NCI-H1436 (cell line): ENCODE measurements at places on chromosomes 12 and 14.
A peak's percentile ranks its signal among the peaks of the same experiment; 100 is the strongest.

- no peak for DNase-seq
Measured at GRCh38 chr14:33747749-33748148, 203.1 kb downstream of the EGLN3 start.

DNA sequence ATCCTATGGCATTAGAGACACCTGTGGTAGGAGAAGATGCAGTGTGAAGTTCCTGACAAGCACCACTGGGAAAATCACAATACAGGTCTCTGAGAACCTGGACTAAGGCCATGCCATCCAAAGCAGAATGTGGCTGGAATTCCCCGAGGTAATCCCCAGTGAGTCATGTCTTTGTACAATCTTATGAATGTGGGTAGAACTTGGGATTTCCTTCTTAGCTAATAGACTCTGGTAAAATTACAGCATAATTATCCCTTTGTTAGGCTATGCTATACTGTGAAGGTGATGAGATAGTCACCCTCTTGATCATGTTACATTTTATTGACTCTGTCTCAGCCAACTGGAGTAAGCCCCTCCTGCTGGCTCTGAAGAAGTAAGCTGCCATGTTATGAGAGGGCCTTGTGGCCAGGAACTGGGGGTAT is 224.3 kb upstream of the DCN start:
- peak; percentile 5 for DNase-seq

DNA sequence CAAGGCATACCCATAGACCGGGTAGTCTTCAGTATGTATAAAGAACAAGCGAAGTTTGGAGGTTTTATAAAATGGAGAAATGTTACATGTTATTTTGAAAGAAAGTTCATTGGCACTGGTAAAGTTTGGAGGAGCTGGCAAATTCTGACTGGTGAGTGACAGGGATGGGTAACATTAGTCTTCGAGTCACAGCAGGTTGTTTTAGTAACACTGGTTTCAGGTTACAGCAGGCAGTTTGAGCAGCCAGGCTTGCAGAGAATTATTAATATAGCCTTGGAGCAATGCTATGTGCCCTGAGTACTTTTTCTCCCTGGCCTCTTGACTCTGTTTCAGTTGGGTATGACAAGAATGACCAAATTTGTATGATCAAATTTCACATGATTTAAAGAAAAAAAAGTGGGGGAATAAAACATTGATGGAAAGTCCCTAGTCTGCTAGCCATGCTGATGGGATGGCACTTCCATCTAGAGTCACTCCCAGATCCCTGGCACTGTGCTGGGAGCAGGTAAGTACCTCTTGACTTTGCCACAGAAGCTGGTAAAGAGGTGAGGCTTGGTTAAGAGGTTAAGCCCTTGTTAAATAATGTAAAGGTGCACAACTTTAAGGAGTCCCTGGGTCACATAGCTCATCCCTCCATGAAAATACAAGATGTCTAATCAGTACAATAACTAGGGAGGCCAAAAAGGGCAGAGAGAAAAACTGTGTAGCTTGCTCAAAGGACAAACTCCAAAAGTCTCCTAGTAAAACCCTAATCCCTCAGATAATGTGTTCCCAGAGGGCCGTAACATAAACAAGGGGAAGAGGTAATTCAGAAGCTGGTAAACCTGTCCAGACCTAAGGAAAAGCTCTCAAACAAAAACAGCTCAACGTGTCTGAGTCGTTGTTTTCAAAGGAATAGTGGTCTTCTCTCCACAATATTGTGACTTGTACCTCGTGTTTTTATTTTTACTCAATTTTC is 12.7 kb upstream of the SVOP start:
- DNase-seq: no peak

GRCh38 chr12:27531896-27532295 is 7.9 kb downstream of the PPFIBP1 start:
- no peak for DNase-seq

GRCh38 chr14:97978341-97978740 is 1181.2 kb downstream of the VRK1 start:
- peak; percentile 81 for DNase-seq

DNA sequence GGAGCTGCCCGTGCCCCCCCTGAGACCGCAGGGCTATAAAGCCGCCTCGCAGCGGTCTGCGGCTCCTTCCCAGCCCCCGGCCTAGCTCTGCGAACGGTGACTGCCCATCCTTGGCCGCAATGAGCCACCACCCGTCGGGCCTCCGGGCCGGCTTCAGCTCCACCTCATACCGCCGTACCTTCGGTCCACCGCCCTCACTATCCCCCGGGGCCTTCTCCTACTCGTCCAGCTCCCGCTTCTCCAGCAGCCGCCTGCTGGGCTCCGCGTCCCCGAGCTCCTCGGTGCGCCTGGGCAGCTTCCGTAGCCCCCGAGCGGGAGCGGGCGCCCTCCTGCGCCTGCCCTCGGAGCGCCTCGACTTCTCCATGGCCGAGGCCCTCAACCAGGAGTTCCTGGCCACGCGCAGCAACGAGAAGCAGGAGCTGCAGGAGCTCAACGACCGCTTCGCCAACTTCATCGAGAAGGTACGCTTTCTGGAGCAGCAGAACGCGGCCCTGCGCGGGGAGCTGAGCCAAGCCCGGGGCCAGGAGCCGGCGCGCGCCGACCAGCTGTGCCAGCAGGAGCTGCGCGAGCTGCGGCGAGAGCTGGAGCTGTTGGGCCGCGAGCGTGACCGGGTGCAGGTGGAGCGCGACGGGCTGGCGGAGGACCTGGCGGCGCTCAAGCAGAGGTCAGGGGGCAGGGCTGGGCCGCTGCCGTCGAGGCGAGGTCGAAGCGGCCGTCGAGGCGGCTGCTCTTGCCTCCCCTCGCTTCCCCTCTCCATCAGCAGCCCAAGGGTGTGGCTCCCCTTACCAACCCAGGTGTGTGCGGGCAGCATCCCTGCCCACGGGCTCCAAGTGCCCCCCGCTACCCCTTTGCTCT is at the start of gene PRPH:
TSS of gene PRPH (plus strand) at position 66 of the 855 bp plus-strand sequence. CDS start at position 120, 54 bp downstream.
- DNase-seq: no peak

DNA sequence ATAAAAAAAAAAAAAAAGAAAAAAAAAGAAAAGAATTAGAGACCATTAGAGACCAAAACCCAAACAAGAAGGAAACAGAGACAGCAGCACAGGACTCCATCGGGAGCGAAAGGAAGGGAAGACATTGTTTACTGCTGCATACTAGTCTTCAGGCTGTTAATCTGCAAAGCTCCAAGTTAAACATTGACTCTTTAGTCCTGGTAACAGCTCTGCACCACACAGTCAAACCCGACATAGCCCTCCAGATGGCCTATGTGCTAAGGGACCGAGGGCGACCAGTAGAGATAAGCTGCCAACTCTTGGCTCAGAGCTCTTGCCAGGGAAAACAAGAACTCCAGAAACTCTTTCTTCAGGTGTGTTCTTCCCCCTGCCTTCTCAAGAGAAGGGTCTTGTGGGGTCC is 7.8 kb downstream of the P2RX4 start:
- DNase-seq: no peak

DNA sequence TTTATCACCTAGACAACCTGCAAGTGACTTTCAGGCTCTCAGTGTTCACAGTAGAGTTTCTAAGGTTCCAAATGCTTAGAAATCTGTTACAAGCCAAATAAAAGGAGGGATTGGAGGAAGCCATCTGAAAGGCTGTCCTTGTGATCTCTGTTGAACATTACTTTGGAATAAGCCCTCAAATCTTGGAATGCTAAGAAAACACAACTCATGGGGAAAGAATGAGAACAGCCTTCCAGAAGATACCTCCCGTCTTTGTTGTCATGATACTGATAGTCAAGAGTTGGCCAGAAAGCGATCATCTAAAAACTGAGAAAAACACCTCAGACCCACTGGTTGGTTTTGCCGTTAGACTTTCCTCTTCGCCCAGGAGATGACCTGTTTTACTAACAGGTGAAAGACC is 44.4 kb upstream of the KCNK13 start:
- no peak for DNase-seq

DNA sequence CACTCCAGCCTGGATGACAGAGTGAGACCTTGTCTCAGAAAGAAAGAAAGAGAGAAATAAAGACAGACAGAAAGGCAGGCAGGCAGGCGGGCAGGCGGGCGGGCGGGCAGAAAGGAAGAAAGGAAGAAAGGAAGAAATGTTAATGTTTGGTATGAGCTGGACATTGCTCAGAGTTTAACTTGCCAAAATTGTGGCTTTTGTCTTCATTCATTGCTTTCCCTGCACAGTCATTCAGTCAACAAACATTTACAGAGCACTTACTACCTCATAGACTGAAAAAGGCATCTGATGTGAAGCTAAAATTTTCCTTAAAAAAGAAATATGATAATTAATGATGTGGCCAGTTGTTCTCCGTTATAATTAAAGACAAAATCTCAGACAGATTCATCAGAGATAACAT is 247.1 kb downstream of the SPTSSA start:
- no peak for DNase-seq

DNA sequence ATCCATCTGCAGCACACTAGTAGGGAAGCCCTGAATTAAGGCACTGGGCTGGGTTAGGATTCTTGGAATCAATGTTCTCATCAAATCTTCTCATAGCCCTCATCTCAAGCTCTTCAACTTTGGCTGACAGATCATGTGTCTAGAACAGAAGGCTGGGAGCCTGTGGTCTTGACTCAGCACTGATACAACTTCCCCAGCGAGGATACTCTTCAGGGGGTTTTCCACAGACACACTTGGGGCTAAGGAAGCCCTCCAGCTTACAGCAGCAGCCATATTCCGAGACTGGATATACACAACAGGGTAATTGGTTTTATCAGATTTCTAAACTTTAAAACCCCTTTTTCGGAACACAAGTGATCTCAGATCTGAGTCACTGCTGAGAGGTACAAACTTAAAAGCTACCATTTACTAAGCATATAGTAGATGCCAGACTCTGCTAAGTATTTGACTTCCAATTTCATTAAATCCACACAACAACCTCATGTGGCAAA is 3.5 kb downstream of the FMNL3 start:
- DNase-seq: no peak

DNA sequence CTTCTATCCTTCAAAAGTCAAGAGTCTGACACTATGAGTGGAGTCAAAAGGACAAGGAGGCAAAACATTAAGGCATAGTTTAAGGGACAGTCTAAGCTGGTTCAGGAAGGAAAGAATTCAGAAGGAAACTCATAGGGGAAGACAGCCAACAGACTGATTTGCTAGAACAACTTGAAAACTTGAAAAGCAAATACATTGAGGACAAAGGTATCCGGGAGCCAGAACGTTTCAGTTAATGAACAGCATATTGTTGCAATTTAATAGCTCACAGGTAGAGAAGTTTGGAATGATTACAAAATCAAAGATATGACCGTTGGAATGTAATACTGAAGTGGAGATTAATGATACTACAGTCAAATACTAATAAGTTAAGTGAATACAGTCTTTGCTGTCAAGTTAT is 312.8 kb upstream of the RPL10L start:
- DNase-seq: no peak

DNA sequence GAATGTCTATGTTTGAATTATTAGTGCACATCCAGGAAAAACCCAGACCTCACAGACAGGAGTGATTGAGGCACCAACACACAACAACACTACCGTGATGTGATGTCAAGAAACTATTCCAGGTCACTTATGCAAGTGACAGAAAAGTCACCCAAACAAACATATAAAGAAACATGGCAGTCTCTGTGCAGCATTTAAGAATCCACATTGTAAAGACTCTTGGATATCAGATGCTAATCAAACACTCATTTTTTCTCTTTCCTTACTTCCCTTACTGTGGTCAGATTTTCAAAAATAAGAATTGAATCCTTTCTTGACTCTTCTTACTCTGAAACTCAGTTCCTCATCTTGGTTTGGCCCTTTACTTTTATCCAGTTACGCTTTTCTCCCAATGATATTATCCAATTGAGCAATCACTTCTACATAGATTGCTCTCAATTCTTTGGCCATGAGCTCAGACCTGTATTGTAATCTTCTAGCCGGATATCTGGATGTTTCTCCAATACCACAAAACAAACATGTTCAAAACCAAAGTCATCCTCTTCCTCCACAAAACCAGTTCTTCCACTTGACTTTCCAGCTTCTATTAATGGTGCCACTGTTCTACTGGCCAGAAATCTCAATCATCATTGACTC is 115.4 kb downstream of the DUSP6 start:
- DNase-seq: no peak

- no peak for DNase-seq
Measured at GRCh38 chr12:101086490-101087135, 123.4 kb downstream of the SLC5A8 start.

GRCh38 chr14:26261368-26262122 is 336.3 kb downstream of the NOVA1 start:
- DNase-seq: no peak

DNA sequence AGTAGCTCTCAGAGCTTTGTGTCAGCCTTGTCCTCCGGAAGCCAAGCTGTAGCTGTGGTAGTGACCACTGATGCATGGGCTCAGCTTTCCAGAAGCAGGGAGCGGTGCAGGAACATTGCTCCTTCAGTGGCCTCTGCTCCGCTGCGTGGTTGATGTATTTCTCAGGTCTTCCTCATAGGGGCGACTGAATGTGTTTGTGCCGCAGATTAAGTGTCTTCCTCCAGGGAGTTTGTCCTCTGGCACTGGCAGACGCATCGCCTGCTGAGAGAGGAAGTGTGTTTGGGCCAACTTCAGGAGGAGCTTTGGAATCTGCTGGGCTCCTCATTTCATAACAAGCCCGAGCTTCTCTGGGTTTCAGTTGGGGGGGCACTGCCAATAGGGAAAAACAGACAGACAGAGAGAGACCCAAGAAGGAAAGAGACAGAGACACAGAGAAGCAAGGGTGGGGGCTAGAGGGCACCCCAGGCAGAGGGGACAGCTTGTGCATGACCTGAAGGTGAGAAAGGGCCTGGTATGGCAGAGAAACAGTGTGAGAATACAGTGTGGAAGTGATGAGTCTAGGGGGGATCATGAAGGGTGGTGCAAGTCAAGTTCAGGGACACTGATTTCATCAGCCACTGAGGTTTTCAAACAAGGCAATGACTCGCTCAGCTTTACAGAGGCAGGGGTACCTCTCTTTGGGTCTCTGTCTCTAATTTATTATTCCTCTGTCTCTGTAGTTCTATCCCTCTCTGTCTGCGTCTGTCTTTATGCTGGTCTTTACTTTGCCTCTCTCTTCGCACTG is 69.4 kb upstream of the PRIMA1 start:
- peak; percentile 20 for DNase-seq

DNA sequence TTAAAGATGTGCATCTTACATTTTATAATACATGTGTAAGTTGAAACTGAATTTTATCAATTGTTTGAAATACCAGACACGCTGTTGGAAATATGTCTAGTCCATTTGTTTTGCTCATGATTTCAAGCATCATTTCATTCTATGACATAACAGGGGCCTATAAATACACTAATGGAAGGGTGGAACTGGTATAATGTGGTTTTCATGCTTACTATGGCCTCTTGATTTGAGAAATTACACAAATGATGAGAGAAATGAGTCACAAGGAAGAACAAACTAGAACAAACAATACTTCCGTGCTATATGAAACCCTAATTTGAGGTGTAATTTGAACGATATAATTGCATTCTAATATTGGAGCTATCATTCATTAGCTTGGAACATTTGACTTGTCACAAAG is 663.4 kb downstream of the SLC16A7 start:
- DNase-seq: no peak

- DNase-seq: no peak
Measured at GRCh38 chr12:28563286-28563685, 373.0 kb downstream of the CCDC91 start.

- DNase-seq: no peak
Measured at GRCh38 chr12:46546634-46547273, 174.2 kb upstream of the SLC38A2 start.

- DNase-seq: no peak
Measured at GRCh38 chr12:105832806-105833205, 305.9 kb downstream of the NUAK1 start.
